8988T (cell line): ENCODE measurements at places on chromosomes 2 and 18.

GRCh38 chr18:58226429-58226828, 182.4 kb downstream of the NEDD4L start:
- no peak for DNase-seq

DNA sequence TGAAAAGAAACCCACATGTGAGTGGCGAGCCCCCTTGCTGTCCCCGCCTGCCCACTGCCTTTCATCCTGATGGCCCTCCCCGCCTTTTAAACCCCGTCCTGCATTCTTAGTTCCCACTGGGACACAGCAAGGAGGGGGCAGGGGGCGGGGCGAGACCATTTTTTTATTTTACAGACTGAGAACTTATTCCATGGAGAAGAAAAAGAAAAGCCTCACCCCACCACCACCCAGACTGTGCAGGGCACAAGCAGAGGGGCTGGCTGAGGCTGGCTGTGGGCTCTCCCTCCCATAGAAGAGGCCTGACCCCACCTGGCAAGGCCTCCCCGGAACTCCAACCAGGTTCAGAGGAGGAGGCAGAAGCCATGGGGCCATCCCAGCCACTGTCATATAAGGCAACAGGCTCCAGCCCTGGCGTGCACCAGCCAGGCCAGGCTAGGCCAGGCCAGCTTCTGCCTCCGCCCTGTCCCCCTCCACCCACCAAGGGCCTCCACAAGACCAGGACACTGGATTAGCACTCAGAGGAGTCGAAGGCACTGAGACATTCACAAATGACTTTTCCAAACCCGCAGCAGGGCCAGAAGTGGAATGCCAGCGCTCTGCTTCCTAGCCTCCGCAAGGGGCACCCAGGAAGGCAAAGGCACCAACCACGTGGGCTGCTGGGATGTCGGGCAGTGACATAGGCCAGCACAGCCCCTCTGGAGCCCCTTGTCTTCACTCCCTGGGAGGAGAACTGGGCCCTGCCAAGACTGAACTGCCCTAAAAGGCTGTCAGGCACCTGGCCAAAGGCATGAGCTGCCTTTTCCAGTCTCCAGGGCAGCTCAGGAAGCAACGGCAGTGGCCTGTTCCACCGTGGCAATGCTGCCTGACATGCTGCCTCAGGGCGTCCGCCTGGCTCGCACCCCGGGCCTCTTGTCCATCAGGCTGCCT, 37.5 kb upstream of the SEMA4C start:
- no peak for DNase-seq

- DNase-seq = no peak
Measured at GRCh38 chr2:231554748-231555545, 24.7 kb upstream of the NMUR1 start.

DNA sequence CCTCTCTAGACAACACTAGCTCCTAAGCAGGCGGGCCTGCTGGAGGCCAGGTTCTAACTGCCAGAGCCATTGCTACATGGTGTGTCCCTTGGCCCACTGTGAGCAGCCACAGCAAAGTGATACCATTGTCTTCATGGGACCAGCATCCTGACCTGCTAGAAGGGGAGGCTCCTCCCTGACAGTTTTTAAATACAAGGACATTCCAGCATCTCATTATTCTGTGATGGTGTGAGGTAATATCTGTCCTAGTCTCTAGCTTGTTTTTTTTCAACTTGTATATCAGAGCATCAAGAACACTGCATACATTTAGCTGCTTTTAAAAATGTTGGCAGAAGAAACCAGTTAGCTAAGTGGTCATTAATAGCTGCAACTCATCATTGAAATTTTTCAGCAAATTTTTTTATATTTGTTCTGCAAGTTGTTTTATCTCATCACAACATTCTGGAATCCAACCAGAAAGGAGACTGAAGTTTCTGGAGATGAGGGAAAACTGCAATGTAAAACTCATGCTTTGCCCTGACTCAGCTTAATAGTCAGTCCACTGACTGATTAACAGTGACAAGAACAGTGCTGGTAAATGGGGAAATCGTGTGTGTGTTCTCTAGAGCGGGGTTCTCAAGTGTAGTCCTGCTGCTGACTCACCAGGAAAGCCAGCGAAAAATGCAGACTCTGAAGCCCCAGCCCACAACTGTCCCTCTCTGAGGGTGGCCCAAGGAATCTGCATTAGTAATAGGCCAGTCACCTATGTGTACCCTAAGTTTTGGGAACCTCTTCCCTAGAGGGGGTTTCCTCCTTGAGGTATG, 17.8 kb downstream of the MAPRE3 start:
- no peak for DNase-seq

GRCh38 chr18:44123743-44124142, 556.9 kb upstream of the SETBP1 start:
- DNase-seq = no peak

- DNase-seq = no peak
Measured at GRCh38 chr2:15800495-15801329, 139.6 kb upstream of the MYCN start.

DNA sequence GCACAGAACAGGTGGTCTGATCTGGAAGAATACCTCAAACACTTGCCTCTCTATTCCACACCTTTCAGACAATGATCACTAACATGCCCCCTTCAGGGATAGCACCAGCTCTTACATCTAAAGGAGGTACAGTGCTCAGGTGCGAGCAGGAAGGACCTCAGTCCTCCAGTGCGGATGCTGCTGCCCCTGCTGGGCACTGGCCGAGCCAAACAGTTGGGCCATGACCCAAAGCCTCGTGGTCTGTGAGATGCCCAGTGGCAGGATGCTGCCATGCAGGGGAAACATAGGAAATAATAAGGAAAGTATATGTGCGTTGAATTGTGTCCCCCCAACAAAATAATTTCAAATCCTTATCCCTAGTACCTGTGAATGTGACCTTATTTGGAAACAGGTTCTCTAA, 243.7 kb downstream of the NDUFA10 start:
- DNase-seq = no peak

DNA sequence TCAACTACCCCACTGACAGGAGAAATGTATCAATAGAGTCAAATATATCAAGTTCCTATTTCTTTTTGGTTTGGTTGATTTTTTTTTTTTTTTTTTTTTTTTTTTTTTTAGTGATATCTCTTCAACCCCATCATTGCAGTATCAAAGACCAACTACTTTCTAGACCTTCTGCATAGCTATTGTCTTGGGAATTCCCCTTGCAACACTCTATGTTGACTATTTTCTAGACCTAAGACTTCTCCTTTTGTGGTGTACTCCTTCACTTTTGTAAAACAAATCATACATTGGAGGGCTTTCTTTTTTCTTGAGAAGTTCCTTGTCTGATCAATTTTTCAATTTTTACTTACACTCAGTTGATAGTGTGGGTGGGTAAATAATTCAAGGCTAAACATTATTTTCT, 46.5 kb upstream of the NR4A2 start:
- DNase-seq = no peak

GRCh38 chr2:185695711-185696235, 42.8 kb upstream of the FSIP2 start:
- no peak for DNase-seq

GRCh38 chr2:61177727-61178549, 15.9 kb downstream of the C2orf74 start:
- no peak for DNase-seq

GRCh38 chr2:148979919-148980277, 58.6 kb upstream of the LYPD6B start:
- DNase-seq = no peak

DNA sequence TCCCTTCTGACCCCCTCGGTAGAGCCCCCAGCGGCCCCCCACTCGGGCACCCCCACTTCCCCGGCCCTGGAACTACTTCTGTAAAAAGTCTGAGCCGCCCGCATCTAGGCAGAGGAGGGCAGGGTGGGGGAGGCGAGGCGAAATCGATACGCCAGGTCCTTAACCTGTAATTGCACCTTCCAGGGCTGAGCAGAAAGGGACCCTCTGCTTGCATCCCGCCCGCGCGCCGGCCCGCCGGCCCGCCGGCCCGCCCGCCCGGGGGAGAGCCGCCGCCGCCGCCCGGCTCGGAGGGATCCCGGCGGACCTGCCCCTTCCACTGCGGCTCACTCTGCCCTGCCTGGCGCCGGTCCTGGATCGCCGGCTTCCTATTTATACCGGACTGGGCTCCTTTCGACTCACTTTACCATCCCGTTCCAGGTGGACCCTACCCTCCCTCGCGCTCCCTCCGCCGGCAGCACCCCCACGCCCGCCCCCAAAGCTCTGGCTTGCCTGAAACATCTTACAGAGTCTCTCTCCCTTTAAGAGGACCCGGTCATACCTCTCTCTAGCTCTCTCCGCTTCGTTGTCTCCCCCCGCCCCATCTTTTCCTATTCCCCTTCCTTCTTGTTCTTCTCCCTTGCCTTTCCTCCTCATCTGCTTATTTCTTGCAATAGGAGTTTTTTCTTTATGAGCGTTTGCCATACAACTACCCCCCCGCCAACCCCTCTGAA, 797 bp downstream of the KLHL14 start:
- peak; percentile 51 for DNase-seq

DNA sequence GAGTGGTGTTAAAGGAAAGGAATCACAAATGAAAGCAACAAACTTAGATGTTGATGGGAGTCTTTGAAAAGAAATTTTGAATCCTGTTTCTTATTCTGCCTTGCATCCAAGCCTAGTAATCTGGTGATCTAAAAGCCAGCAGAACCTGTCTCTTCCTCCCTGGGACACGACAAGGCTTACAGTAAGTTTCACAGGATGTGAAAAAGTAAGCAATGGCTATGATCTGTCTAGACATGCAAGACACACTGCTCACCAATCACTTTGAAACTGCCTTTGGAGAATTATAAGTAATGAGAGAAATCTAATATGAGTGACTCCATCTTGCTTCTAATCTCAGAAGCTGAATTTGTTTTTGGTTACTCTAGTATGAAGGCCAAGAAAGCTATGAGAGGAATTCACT, 103.7 kb downstream of the KCNH7 start:
- DNase-seq = no peak

DNA sequence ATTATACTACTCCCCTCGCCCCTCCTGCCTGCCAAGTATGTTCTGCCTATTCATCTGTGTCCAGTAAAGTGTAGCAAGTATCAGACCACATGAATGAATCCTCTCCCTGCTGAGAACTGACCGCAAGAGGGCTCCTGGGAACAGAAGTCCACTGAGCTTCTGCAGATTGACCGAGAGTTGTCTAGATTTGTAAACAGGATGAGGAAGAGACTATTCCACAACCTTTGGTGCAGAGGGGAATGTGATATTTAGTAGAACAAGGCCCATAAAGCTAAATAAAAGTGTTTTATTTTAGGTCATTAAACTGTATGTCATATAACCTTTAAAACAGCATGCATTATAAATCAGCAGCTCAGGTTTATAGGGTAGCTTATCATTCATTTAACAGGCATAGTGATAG, 377.0 kb downstream of the DCC start:
- no peak for DNase-seq

DNA sequence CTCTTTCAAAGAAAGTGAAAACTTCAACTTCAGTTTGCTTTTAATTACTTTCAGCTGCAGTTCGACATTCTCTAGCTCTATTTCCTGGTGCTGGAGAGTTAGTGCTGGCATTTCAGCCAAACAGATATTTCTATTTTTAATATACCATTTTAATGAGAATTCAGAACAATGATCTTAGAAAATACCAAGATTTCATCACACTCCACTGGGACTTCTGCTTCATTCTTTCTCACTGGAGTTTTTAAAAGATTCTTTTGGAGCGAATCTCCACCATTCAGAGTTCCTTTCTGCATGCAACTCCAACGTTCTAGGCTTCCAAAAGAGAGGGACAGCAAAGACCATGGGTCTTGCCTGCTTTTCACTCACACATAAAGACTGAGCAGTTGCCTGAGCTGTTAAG, 94.2 kb downstream of the CABLES1 start:
- no peak for DNase-seq

DNA sequence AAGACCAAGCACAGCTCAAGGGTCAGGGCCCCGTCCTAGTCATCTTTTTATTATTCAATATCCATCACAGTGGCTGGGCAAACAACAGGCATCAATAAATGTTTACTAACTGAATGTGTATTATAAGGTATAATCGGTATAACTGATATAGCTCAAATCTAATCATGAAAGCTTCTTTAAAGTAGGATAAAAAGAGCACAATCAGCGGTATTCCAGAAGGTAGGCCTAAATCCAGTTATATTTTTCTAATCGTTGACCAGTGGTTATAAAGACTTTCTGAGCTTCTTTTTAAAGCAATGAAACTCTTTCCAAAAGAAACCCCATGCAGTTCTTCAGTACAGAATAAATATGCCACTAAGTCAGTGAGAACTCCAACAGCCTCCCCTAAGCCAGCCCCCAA, 92.1 kb downstream of the SMAD2 start:
- DNase-seq = no peak

DNA sequence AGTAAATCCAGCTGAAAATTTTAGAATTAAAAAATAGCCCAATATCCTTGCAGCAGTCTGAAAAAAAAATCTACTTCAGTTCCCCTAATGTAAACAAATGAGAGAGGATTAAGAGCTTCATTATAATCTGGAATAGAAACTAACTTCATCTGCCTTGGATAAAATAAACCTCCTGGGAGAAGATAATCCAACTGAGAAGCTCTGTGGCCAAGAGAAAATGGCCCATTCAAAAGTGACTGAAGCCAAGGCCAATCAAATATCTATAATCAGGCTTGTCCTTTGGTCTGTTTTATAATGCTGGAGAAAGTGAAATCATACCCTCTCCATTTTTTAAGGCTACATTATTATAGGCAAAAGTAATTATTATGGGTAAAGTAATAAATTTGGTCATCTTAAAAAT, 110.0 kb downstream of the NEB start:
- DNase-seq = no peak

- DNase-seq = no peak
Measured at GRCh38 chr2:753123-753522, 75.9 kb upstream of the TMEM18 start.

- DNase-seq = no peak
Measured at GRCh38 chr2:58700591-58700990, 459.5 kb upstream of the FANCL start.

DNA sequence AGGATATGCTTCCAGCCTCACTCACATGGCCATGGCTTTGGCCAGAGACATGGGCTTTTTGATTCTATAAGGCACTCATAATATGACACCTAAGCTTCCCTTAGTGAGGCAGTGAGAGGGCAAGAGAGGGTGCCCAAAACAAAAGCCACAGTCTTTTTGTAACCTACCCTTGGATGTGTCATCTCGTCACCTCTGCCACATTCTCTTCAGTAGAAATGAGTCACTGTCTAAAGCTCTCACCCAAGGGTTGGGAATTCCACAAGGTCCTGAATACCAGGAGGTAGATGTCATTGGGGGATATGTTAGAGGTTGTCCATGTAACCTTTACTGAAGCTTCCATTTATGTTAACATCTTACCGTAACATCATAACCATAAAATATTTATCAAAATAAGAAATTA, 108.4 kb downstream of the ALMS1 start:
- peak; percentile 18 for DNase-seq
